SW 1271 (cell line): ENCODE measurements at places on chromosomes 7 and 10.
A peak's percentile ranks its signal among the peaks of the same experiment; 100 is the strongest.

DNA sequence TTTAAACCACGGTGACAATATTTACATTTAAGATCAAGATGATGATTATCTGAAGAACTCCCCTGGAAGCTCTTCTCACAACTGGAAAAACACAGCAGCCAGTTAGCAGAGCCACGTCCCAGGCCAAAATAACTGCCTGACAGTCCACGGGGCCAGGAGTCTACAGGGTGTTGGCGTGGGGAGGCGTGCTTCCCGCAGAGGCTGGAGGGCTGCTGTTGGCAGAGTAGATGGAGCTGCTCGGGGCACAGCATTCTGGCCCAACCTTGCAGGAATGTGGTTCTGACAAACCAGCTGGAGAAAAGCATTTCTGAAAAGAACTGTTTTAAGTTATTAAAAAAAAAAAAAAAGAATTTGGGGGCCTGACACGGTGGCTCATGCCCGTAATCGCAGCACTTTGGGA, 177.9 kb downstream of the EBF3 start:
- no peak for DNase-seq

GRCh38 chr10:91017198-91017597, 96.3 kb upstream of the ANKRD1 start:
- DNase-seq, result no peak

- DNase-seq, result peak; percentile 37
Measured at GRCh38 chr7:191105-191980, 1.0 kb upstream of the FAM20C start.

DNA sequence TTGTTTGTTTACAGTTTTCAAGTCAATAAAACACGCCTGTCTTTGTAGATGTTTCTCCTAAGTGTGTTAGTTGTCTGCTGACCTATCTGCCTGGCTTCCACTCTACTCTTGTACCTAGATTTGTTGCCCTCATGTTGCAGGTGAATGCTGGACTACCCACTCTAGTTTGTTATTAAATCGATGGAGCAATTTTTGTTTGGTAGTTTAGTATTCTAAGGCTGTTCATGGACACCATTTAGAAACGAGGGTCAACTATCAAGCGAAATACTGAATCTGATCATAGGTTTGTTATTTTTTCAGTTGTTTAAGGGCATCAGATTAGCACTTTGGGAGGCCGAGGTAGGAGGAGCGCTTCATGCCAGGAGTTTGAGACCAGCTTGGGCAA, 29.1 kb upstream of the MKLN1 start:
- DNase-seq, result no peak

- DNase-seq, result no peak
Measured at GRCh38 chr7:18268571-18268970, 227.0 kb upstream of the HDAC9 start.

GRCh38 chr10:112805254-112805590, 144.8 kb upstream of the TCF7L2 start:
- no peak for DNase-seq

GRCh38 chr7:132349075-132349474, 227.2 kb downstream of the PLXNA4 start:
- no peak for DNase-seq

GRCh38 chr10:22230158-22230833, 12.5 kb upstream of the EBLN1 start:
- DNase-seq, result peak; percentile 2

DNA sequence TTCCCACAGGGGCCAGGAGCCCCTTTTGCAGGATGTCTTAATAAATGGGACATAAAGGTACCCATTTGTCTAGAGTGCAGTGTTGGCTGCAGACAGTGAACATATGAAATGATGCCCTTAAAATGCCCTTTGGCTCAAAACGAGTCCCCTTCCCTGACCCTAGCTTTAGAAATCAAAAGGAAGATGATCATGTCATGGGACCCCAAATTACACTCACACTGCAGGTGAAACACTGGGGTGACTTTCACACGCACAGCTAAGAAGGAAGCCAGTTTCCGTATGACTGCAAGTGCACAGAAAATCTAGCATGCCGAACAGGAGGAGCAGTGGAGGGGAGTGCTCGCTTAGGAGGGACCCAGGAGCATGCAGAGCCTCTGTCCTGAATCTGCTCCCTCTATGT, 154.5 kb upstream of the KLF14 start:
- no peak for DNase-seq

GRCh38 chr10:210297-210696, 75.0 kb downstream of the ZMYND11 start:
- no peak for DNase-seq

- no peak for DNase-seq
Measured at GRCh38 chr10:60031183-60031582, 124.8 kb upstream of the CCDC6 start.

DNA sequence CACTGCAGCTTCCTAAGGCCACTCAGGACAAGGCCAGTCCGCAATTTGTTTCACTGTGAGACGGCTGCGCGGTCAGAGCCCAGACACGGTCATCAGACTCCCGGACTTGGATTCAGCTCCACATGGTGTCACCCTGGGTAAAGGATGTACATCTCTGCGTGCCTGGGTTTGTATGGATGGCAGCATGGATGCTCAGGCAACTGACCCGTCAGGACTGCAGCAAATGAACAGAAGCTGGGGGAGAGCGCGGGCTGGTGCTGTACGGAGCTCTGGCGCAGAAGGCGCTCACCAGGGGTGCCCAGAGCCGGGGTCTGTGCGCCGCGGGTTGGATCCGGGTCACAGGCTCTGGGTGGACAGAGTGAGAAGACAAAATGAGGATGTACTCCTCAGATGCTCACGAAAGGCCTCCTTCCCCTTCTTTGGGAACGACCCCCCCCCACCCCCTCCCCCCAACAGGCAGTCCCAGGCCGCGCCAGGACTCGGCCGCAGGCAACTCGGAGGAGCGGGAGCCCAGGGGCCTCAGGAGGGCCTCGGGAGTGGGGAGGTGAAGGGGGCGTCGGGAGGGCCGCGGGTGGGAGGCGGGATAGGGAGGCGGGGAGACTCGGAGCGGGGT, 92.4 kb downstream of the CXCL12 start:
- no peak for DNase-seq

- no peak for DNase-seq
Measured at GRCh38 chr7:23264916-23265458, 18.4 kb downstream of the GPNMB start.

DNA sequence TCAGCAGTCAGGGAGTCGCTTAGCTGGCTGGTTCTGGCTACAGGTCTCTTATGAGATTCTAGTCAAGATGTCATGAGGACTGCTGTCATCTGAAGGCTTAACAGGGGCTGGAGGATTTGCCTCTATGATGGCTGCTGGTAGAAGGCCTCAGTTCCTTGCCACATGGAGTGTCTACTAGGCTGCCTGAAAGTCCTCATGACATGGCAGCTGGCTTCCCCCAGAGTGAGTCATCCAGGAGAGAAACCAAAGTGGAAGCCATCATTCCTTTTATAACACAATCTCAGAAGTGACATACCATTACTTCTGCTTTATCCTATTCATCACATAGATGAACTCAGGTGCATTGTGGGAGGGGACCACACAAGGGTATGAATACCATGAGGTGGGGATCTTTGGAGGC, 75.1 kb downstream of the EXOC6 start:
- no peak for DNase-seq

GRCh38 chr7:130350945-130351790, 6.6 kb downstream of the CPA5 start:
- no peak for DNase-seq
